ENCODE measurements at places on chromosomes 2 and 18.

GRCh38 chr18:9838144-9838877 lies 47.5 kb upstream of the TXNDC2 start:
- no peak for DNase-seq

GRCh38 chr2:97693476-97693875 lies 19.9 kb upstream of the ZAP70 start:
- DNase-seq, result no peak

- DNase-seq, result no peak
Measured at GRCh38 chr2:108869542-108869941, 83.0 kb downstream of the CCDC138 start.

DNA sequence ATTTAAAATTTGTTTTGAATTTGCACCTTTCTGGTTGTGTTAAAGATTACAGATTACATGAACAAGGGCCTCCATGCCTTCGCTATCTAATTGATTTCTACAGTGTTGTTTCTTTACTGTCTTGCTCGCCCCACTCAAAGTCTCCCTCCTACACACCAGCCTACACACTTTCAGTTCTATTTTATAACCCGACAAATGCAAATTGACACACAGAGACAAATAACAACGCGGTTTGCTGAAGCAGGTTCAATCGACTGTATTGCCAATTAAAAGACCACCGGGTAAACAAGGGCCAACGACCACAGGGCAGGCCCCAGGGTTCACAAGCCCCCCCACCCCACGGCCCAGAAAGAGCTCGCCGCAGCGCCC lies 869 bp downstream of the STARD7 start:
- no peak for DNase-seq

DNA sequence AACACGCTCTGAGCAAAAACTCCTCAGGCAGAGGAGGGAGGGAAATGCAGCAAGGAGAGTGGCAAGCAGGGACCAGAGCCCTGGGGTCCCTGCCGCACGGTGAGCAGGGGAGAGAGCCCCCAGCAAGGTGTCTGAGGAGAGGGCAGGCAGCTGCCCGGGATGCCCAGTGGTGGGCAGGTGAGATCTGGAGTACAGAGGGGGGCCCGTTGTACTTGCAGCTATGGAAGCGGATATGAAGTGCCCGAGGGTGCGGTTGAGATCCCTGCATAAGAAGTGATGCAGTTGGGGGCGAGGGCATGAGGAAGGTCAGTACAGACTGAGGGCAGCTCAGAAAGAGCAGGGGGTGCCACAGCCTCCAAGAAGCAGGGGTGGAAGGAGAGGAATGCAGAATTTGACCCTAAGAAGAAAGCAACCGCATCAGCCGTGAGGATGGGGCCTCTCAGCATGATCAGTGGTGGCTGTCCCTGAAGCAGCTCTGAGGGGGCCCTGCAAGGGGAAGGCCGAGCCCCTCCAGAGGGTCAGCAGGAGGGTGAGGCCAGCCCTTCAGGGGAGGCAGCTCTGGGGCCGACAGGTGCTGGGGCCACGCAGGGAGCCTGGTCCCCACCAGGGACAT lies 29.4 kb downstream of the MTERF4 start:
- no peak for DNase-seq

- peak; percentile 44 for DNase-seq
Measured at GRCh38 chr2:191245869-191246531, 796 bp downstream of the MYO1B start.

- no peak for DNase-seq
Measured at GRCh38 chr2:168589236-168590211, 133.5 kb downstream of the CERS6 start.

- no peak for DNase-seq
Measured at GRCh38 chr18:47247416-47248114, 3.9 kb downstream of the SKOR2 start.

- DNase-seq, result no peak
Measured at GRCh38 chr2:179963626-179964025, 43.5 kb downstream of the CWC22 start.

GRCh38 chr18:62458346-62458745 lies 64.5 kb upstream of the ZCCHC2 start:
- no peak for DNase-seq

DNA sequence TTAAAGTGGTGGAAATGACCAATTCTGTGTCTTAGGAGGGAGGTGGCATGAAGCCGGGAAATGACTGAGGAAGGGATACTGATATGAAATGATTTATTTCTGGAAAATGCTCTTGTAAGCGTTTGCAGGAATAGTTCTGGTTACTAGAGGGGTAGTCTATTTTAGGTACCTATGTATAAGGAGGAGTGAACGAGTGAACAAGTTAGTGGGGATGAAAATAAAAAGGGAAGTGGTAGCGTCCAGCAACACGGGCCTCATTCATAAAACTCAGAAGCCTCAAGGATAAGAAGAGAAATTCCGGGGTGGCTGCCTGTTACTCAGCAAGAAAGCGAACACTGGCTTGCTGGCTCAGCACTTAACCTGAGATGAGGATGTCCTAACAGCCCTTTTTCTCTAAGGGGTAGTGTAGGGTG lies 303.3 kb downstream of the NCKAP5 start:
- DNase-seq, result no peak

DNA sequence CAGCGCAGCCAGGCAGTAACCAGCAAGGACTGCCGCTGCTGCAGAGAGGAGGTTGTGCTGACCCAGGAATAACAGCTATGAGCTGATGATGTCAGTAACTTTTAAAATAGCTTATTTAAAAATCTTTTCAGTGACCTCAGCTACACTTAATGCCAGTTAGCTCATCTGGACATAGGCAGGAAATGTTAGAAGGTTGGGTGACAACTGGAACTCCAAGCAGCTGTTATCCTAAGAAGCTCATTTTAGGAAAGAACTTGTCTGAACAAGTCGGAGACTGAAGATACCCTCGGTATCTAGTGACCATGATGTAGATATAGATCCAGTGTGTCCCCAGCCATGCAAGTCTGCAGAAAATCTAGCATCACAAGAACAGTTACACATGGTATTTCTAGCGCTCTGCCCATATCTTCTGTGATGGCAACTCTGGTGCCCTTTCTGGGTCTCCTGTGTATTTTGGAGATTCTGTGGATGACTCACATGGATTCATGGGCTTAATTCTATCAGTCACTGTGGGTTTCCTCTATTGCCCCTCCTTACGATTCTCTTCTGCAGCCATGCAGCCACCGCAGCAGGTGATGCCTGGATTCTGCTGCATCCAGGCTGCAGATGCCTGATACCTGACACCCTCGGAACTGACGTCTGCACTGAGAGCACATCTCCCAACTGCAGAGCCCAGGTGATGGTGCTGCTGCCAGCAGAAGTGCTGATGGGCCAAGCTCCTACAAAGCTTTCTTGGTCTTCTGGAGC lies 19.8 kb upstream of the PLEK start:
- no peak for DNase-seq

GRCh38 chr2:143146815-143147530 lies 17.8 kb downstream of the ARHGAP15 start:
- DNase-seq, result no peak

- DNase-seq, result no peak
Measured at GRCh38 chr18:65124633-65125032, 626.2 kb upstream of the CDH7 start.

GRCh38 chr2:10591207-10591606 lies 98.6 kb downstream of the NOL10 start:
- DNase-seq, result no peak

DNA sequence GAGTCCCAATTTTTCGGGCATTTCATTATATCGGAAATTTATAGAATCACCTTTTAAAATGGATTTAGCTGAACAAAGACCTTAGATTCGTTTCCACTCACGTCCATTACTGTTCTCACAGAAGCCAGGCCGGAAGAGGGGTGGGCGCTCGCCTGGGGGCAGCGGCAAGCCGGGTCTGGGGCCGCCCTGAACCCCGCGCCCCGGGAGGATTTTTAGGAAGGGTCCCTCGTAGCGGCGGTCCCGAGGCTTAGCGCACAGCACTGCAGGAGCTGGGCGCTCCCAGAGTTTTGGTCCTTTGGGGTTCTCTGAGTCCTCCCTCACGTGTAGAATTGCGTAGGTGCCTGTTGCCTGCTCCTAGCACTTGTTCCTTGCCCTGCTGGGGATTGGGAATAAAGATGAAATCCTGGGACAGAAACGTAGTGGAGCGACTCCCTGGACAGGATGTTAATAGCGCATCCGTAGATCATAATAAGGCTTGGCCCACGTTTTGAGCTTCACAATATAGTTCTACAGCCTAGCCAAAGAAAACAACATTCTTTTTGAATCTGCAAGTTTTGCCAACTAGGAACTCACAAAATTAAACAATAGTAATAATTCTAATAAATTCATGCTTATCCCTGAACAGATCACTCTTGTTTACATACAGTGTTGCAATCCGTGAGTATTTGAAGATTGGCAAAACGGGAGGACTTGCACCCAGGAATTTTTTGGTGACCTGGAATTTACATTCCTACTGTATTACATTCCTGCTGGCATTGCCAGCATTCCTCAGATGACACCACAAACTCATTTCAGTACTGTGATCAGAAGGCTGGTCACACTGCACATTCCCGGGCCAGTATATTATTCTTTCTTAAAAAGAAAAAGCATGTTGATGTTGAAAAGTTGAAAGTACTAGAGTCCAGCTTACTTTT lies 875 bp downstream of the C18orf63 start:
- DNase-seq, result peak; percentile 3

DNA sequence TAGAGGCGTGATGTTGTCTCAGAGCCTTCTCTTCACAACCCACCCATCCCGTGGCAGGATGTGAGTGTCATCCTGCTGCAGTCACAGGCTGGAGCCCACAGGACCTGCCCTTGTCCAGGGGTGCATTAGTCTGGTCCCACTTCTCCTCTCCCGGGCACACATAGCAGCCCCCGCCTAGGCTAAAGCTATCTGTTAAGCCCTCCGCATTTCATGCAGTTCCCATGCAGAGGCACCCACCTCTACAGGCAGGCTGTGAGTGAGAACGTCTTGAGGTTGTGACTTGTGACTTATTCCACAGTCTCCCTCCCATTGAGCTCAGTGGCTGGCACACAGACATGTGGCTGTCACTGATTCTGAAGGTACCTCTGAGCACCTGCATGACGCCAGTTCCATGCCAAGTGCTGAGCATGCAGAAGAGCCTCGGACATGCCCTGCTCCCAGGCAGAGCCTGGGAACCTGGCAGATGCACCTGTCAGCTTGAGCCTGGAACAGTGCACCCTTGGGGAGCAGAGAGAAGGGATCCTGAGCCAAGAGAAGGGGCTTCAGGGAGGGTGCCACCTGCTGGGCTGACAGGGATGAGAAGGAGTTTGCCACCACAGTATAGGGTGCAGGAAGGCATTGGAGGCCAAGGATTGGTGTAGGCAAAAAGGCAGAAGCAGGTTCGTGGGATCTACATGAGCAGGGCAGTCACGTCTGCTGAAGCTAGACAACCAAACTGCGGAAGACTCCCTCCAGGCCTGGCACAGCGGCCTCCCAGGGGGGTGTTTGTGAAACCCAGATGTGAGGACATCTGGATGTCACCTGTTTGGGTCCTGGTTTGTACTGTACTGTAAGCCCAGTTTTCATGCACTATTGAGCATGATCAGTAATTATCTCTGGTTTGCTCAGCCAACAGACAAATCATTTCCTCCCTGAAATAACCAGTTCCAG lies 213.6 kb downstream of the GLI2 start:
- DNase-seq, result peak; percentile 49

DNA sequence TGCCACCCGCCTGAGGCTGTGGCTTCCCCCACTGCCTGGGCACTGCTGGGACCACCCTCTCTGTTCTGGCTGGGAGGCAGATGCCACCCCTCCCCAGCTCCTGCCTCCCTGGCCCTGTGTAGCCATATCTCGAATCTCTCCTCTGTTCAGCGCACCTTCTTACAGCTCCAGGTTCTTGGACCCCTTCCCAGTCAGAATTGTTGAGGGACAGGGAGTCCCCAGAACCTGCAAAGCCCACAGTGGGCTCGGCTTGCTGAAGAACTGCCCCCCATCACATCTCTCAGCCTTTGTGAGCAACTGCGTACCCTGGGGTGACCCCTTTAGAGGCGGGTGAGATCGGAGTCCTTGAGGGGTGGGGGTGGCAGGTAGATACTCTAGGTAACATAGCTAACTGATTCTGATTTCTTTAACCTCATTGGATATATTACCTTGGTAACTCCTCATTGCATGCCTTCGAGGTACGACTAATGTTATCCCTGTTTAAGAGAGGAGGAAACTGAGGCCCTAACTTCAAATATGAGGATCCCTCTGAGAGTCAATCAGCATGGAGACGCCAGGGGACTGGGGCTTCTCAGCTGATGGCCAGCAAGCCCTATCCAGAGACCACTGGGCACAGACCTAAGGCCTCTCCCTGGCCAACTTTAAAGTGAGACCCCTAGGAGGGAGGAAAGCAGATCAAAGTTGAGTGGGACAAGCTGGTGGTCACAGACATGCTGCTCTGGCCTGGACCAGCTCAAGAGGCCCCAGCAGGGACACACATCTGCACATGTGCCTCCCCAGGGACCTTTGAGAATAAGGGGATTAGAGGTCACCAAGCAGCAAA lies 101.3 kb downstream of the CAPN13 start:
- no peak for DNase-seq

DNA sequence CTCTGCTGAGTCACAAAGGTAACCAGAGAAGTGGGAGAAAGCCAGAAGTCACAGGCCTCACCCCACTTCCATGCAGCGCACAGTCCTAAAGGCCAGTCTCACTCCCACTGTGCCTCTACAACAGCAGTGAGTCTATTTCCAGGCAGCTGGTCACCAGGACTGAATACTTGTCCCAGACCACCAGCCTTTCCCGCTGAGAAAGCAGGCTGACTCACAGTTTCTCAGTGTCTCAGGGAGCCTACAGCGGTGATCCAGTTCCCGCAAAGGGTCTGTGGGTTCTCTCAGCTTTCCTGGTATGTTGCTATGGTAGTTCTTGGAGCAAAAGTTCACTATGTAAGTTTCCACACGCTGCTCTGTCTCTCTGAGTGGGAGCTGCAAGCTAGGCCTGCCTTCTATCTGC lies 622.5 kb downstream of the RNF144A start:
- no peak for DNase-seq

GRCh38 chr2:73284296-73285158 lies at the start of gene FBXO41:
FBXO41 (minus strand) TSS chr2:73284478; CDS start chr2:73269630, 14,848 bp downstream.
- DNase-seq, result no peak

DNA sequence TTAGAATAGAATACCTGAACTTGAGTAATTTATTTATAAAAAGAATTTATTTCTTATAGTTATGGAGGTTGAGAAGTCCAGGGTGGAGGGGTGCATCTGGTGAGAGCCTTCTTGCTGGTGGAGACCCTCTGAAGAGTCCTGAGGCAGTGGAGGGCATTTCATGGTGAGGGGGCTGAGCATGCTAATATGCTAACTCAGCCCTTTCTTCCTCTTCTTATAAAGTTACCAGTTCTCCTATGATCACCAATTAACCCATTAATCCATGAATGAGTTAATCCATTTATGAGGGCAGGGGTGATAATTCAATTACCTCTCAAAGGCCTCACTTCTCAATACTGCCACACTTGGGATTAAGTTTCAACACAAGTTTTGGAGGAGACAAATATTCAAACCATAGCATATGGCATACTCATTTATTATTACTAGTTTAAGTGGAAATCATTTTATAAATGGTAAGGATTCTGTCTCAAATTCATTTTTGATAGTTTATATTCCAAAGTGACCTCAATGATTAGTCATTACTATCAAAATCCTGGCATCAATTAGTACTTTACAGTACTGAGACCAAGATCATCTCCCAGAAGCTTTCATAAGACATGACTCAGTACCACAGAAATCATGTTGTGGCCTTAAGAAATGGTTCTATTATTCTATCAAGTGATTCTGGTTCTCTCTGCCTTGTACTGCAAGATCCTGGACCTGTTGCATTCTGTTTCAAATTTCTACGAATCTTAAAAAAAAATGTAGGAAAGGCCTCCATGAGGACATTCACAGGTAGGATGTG lies 5.5 kb downstream of the ZNF396 start:
- no peak for DNase-seq
